Mammary epithelial cell (primary cell): ENCODE measurements at places on chromosomes 7 and 10. TPM values are rescaled to one million over a fixed set of nuclear protein-coding genes. Genes with fewer than 3 reads are reported as not detected.

- no peak for DNase-seq
Measured at GRCh38 chr7:18834577-18834976, 282.9 kb downstream of the TWIST1 start.

Gene ZNF722
- not detected for total RNA-seq

- DNase-seq: no peak
Measured at GRCh38 chr10:97131666-97132065, 54.1 kb downstream of the SLIT1 start.

DNA sequence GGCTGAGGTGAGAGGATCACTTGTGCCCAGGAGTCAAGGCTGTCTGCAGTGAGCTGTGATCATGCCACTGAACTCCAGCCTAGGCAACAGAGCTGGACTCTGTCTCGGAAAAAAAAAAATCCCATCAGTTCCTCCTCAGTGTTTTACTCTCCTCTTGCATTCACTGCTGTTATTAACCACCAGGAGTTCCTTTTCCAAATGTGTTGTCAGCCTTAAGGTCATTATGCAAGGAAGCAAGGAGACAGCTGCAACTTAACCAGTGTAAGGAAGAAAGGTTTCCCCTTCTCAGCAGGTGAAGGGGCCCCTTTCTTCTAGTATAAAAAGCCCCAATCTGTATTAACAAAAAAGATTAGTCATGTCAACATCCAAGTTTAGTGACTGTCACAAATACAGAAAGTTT is 86.6 kb upstream of the LEP start:
- no peak for DNase-seq

GRCh38 chr7:26046150-26046549 is 105.8 kb upstream of the NFE2L3 start:
- no peak for DNase-seq

GRCh38 chr7:142787034-142787768 is 16.4 kb downstream of the PRSS2 start:
- no peak for DNase-seq

DNA sequence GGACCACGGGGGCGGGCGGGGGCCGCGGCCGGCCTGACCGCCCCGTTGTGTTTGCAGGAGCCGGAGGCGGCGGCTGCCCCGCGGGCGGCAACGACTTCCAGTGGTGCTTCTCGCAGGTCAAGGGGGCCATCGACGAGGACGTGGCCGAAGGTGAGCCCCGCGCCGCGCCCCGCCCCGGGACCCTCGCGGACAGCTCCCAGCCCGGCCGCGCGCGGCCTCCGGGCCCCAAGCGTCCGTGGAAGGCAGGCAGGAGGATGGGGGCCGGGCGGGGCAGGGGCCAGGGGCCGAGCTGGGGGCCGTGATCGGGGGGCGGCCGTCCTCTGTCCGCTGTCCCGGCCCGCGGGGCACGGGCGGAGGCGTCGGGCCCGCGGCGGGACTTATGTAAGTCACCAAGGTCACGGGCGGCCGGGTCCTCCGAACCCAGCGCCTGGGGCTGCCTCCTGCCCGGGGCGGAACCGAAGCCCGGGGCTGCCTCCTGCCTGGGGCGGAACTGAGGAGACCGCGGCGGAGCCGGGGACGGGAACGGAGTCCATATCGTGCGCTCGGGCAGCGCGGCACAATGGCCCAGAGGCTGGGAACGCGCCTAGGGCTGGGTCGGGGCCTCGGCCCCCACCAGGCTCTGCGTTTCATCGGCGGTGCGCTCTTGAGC is 497 bp downstream of the PPP2R2D start:
- DNase-seq: no peak
